ENCODE measurements at places on chromosomes 2 and 18. TPM values are rescaled to one million over a fixed set of nuclear protein-coding genes. Genes with fewer than 3 reads are reported as not detected.

DNA sequence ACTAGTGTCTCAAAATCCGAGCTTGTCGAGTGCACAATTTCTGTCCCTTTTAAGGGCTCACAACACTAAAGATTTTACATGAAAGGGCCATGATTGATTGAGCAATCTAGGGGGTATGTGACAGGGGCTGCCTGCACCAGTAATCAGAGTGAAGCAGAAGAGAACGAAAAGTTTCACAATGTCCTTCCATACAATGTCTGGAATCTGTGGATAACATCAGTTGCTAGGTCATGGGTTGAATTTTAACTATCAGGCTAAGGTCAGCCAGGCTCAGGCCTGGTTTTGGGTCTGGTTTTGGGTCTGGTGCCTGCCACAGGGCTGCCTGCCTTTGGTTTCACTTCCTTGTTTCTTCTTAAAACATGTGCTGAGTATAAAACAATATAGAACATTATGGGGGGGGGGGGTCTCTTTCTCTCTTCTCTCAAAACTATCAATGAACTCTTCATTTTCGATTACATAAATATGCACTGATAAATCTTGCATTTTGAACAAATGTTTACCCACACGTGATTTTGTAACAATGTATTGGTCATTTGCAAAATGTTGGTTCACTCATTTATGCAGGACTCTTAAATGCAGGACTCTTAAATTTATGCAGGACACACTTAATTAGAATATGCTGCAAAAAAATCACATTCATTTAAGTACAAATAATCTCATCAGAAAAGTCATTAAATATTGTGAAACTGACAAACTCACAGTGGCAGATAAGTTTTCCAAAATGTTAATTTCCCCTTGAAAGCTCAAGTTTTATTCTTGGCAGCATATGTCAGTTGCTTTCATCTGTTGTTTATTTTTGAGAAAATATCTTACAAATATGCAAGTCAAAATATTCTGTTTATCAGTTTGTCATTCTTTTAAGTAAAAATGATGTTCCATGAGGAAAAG, 290.5 kb upstream of the KYNU start:
- DNase-seq = no peak

- no peak for DNase-seq
These were observed 184.9 kb downstream of the RTP5 start for GRCh38 chr2:242054406-242054805.

DNA sequence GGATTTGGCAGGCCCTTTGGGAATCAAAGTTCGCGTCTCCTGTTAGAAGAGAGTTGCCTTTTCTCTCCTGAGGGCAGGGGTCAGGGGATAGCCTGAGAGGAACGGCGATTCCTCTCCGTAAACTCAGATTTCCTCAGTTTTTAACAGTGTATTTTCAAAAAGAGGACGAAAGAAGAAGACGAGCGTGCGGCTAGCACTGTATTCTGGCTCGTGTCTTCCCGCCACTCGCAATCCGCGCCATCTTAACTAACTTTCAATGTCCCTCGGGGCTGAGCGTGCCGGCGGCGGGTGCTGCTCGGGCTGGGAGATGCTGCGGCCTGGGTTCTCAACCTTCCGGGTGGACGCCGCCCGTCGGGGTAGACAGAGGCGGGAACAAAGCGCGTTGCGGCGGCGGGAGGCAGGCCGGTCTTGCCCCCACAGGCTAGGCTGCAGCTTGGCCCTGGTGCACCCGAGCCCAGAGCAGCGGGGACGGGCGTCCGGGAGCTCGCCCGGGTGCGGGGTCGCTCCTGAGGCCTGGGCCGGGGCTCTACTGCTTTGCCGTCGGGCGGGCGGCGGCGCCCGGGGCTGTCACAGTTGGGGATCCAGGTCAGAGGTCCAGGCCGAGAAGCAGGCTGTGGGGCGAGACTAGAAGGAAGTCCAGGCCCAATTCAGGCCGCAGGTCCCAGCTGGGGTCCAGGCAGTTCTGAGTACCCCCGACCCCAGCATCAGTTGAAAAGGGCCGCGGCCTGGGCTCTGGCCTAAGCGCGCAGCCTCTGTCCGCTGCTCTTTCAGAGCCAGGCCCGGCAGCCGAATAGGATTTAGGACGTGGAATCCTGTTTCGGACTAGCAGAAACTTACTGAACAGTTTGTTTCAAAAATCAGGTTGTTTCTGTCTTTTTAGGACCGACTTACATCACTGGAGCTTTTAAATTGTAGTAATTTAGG, 11.8 kb downstream of the TBR1 start:
- no peak for DNase-seq

C1D gene
- total RNA-seq = 15.6 TPM

PASK gene
- total RNA-seq = 3.9 TPM

DNA sequence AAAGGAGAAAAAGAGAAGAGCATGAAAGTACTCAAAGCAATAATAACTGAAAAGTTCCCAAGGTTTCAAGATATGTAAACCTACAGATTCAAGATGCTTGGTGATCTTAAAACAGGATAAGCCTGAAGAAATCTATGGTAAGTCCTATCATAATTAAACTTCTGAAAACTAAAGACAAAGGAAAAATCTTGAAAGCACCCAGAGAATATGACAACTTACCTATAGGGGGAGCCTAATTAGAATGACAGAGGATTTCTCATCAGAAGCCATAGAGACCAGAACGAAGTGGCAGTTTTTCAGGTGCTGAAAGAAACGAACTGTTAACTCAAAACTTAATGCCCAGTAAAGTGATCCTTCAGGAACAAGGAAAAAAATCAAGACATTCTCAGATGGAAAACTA, 59.7 kb downstream of the XDH start:
- DNase-seq = no peak

ACMSD gene
- 91.4 TPM for total RNA-seq

PPP4R3B gene
- 57.7 TPM for total RNA-seq

- DNase-seq = no peak
These were observed 8.3 kb downstream of the NEU4 start for GRCh38 chr2:241817126-241817820.

DNA sequence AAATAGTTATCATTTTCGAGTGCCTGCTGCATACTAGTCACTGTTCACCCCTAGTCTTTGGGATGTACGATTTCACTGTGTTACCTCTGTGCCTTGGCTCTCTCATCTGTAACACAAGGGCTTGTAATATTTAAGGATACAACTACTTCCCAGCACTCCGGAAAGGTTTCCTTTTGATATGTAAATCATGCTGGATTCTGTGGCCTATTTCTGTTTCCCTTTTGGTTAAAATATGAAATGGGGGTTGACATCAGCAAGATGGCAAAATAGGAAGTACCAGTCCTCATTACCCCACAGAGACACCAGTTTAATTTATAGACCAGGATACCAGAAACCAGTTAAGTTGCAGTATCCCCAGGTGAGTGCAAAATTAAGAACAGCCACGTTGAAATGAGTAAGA, 23.5 kb downstream of the PSMG2 start:
- no peak for DNase-seq

- no peak for DNase-seq
These were observed 305.0 kb upstream of the LRP1B start for GRCh38 chr2:142435847-142436246.
